KG1 (cell line): ENCODE measurements at places on chromosomes 13 and 19.

DNA sequence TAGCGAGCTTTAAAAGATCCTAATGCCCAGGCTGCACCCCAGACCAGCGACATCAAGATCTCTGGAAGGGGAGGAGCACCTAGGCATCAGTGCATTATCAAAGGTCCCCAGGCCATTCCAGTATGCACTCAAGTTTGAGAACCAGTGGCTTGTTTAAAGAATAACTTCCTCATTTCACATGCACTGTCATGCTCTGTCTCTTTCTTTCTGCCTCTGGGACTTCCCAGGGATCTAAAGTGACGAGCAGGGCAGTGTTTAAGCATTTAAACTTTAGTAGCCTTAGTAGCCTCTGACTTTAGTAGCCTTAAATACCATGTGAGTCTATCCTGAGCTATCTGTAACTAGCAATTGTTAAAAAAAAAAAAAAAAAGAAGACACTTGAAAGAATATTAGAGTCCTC, 8.9 kb upstream of the FARP1 start:
- no peak for DNase-seq

GRCh38 chr19:4365341-4365740, 22.0 kb downstream of the MPND start:
- DNase-seq: no peak

DNA sequence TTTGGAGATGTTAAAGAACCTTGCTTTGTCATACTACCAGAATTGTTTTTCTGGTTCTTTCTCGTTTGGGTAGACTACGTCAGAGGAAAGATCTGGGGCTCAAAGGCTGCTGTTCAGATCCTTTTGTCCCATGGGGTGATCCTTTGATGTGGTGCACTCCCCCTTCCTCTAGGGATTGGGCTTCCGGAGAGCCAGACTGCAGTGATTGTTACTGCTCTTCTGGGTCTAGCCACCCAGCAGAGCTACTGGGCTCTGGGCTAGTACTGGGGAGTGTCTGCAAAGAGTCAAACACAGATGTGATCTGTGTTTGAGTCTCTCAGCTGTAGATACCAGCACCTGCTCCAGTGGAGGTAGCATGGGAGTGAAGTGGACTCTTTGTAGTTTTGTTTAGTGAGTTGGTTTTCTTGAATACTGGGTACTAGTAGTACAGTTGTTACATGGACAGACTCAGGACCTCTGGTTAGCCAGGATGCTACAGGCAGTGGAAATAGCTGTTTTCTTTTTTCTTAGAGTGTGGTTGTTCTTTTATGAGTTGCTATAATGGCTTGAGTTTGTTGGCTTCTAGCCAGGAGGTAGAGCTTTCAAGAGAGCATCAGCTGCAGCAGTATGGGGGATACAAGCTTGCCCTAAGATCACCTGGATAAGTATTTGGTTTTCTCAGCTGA, 34.4 kb downstream of the DNAJC15 start:
- no peak for DNase-seq

GRCh38 chr19:36898422-36898821, 17.7 kb downstream of the ZNF829 start:
- no peak for DNase-seq

DNA sequence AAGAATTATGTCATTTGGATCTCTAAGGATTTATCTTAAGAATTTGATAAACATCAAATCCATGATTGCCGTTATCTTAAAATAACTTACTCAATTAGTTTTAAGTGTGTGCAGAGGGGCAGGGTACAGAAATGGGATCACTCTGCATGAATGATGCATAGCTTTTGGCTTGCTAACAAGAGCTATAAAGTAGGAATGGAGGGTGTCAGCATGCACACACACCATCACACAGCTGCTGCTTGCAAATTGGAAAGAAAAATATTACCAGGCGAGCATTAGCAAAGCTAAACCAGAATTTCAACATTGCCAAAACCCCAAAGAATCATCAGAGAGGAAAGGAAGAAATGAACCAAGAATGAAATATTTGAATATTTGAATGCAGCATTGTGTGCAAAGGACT, 580.6 kb downstream of the LMO7 start:
- no peak for DNase-seq

DNA sequence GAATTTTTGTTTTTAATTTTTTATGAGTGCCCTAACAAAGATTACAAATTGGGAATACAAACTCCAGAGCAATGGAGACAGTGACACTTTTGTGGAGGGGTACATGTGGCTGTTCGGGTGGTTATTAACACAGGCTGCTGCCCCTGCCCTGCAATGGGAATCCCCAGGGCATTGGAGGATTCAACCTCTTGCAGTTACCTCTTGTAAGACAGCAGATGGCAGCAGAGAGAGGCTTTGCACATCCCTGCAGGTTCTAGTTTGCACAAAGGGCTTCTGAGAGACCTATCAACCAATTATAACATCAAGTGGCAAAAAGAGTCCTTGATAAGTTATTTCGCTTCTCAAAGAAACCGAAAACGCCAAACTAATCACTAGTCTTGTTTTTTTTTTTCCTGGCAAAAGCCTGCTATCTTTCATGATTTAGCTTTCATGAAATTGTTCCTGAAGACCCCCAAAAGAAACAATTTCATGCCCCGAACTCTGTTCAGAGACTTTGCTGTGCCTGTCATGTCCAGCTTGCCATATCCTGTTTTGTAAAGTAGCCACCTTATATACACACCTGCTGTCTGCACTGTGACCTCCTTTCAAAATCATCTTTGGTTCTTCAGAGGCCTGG, 10.4 kb downstream of the GJB2 start:
- no peak for DNase-seq

DNA sequence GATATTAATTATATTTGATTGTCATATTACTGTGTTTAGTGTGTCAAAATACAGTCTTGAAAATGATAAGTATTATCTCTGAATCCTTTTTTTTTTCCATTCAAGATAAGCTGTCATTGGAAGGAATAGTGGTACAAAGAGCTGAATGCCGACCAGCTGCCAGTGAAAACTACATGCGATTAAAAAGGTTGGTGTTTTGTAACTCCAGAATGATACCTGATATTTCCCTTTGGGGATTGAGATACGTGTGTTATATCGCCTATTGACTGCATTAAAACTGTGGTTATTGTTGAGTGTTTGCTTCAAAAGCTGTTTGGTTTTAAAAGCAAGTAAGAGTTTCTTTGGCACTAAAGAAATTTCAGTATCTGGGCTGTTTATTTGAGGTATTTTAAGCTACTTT, 6.5 kb upstream of the KCTD4 start:
- no peak for DNase-seq

DNA sequence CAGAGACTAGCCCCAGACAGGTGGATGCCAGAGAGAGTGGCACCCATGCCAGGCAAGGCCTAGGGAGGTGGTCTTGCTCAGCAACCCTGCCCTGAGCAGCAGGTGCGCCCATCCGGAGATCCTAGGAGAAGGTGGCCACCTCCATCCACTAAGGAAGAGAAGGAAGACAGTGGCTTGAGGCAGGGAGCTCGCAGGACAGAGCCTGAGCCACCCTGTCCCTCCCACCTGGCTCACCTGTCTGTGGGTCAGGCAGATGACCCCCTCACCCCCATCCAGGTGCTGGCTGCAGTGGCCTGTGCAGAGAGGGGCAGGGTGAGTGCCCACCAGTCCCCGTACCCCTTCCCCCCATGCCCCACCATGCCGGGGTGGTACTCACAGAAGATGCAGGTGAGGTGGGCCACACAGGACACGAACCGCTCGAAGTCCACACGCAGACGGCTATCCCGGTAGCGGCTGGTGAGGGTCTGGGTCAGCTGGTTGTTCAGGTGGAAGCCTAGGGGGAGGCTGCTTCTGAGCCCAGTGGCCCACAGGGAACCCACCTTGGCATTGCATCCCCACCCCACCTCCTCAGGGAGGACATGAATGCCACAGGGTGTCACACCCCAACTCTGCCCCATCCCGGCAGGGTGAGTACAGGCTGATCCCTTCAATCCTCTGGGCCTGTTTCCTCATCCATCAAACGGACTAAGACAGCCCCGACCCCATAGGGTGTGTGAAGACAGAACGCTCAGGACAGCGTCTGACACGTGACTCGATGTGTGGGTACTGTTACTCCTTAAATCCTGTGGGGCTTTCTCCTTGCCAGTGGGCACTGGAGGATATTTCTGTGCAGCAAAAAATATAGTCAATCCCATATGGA, 13.3 kb downstream of the CAPN12 start:
- DNase-seq: no peak

GRCh38 chr13:77028202-77028601, 1.2 kb upstream of the FBXL3 start:
- no peak for DNase-seq

DNA sequence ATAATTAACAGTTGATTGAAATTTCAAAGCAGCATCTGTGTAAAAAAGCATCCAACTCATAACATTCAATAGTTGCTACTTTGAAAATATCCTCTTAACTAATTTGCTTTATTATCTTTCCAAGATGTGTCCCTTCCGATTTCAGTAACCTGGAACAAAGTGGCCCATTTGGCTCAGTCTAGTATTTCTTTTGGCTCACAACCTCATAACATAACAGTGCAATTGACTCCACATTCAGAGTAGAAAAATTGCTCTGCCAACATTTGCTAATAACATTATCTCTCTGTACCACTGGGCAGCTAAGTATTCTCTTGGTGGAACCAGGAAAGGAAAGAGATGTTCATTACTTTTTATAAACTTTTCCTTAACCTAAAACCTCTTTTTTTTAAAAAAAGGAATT, 571.1 kb upstream of the ARGLU1 start:
- no peak for DNase-seq

DNA sequence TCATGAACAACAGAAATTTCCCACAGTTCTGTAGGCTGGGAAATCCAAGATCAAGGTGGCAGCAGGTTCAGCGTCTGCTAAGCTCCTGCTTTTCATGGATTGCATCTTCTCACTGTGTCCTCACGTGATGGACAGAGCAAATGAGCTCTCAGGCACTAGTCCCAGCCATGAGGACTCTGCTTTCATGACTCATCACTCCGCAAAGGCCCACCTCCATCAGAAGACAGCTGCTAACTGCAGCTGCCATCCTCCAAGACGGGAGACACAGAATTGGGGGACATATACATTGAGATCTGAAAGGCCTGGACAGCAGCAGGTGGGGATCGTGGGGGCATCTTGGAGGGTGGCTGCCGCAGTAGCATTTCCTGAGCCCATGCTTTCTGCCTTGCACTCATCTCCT, 44.4 kb upstream of the SPATA13 start:
- no peak for DNase-seq

DNA sequence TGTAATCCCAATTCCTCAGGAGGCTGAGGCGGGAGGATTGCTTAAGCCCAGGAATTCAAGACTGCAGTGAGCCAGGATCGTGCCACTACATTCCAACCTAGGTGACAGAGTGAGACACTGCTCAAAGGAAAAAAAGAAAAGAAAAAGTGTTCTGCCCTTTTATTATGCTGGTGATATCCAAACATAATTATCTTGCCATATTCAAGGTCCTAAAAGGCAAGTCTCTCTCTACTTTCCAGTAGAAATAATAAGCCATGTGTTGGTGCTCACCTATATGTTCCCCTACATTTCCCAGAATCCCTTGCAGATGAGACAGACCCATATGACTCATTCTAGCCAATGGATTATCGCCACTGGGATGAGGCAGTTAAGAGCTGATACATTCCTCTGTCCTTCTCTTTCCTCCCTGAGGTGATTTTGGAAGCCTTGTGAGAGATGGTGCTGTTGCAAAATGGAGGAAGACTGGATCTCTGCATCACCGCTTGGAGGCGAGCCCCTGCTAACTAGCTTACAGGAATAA, 58.3 kb upstream of the MRI1 start:
- no peak for DNase-seq

DNA sequence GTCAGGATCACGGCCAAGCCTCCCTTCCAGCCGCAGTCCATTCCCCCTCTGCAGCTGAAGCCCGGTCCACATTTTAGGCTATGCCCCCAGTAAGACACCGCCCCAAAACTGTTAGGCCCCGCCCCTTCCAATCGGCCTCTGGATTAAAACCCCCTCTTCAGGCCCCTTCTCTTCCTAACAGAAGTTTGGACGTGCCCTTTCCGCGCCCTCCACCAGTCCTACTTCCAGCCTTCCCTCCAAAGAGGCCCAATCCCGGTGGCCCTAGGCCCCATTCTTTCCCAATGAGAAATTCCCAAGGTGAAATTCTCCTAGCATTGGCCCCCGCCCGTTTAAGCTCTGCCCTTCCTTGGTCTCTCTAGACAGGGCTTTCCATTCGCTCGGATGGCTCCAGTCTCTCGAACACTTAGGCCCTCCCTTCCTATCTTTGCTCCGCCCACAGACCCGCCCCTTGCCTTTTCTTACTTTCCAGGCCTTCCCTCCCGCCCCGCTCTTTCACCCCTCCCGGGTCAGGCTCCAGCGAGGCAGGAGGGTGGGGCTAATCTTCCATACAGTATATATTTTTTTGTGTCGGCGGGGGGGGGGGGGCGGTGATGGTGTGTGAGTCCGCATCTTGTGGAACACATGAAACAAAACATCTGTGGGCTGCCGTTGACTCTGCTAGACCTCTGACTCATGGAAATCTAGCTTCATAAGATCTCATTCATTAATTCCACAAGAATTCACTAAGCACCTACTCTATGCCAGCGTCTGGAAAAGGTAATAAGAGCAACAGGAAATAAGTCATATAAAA, 13.6 kb downstream of the LTBP4 start:
- DNase-seq: no peak

DNA sequence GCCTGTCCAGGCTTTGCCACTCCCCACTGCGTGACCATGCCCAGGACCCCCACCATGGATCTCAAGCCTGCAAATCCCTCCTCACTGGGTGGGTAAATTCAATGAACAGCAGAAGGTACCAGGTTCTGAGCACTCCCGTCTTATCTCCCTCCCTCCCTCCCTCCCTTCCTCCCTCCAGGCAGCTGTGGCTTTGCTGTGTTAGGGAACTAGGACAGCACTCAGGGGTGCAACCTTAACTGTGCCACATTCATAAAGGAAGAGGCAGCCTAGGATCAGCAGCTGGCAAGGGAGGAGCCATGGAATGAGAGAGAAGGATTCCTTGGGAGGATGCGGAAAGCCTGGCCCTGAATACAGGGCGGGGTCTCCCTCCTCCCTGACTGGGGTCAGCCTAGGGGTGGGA, 5.6 kb downstream of the CEACAM4 start:
- DNase-seq: no peak

DNA sequence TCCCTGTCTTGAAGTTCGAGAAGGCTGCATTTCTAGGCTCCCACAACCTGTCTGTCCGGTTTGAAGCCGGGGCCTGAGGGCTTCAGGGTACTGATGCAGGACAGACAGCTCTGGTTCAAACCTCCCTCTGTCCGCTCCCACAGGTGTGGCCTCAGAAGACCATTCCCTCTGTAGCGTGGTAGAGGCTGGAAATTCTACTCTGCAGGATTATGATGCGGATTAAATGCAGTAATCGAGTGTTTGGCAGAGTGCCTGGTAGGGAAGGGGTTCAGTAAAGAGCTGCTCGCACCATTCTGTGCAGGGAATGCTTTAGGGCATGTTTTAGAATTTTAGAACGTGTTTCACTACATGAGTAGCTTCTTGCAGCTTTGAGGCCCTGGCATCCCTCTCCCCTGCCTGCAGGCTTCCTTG, 30.5 kb downstream of the PPP1R37 start:
- no peak for DNase-seq

- DNase-seq: no peak
These were observed 714 bp downstream of the POLRMT start for GRCh38 chr19:632579-633067.

GRCh38 chr13:81048026-81048461, 707.1 kb upstream of the SPRY2 start:
- DNase-seq: no peak

GRCh38 chr19:2561895-2562294, 86.0 kb downstream of the GADD45B start:
- peak; percentile 14 for DNase-seq

- DNase-seq: no peak
These were observed 83.6 kb downstream of the KDM4B start for GRCh38 chr19:5052515-5052914.

GRCh38 chr13:40063703-40064102, 408.2 kb downstream of the COG6 start:
- no peak for DNase-seq
